ENCODE measurements at places on chromosomes 7 and 10.

- DNase-seq = no peak
Observed at GRCh38 chr10:87722716-87723115, 63.0 kb downstream of the PAPSS2 start.

DNA sequence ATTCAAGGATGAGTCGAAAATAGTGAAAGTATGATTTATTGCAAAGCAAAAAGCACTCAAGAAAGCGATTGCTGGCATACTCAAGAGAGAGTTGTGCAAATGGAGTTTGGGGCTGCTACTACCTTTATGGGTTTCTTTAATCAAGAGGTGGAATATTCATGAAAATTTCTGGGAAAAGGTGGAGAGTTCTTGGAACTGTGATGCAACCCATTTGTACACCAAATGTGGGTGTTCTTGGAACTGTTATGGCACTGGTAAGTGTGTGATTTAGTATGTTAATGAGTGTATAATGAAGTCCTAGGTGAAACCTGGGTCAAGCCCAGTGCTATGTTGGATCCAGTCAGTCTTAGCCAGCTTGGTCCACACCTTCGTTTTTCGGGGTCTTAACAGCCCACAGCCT, 3.4 kb upstream of the VOPP1 start:
- no peak for DNase-seq

DNA sequence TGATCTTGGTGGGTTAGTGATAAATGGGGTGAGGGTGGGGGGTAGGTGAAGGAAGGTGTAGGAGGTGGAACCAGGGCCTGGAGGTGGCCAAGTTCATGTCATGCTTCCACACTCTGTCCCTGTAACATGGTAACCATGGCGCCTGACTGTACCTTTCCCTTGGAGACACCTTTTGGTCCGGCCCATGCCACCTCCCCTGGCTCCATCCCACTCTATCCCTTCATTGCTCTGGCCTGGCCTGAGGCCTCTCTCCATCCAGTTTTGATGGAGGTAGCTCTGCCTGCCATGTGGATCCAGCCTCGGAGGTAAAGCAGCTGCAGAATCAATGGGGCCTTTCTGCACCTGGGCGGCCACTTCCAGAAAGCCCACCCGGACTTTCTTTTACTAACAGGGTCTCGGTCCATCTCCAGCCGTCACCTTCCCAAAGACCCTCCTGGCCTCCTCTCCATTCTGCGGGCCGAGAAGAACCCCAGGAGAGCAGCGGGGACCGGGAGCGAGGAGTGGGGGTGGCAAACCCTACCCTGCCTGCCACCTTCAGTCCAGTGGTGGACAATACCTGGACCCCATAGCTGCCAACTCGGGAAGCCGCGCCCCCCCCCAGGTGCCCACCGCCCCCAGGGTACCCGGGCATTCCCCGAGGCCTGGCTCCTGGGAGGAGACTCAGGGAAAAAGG, 504 bp upstream of the TRRAP start:
- no peak for DNase-seq

DNA sequence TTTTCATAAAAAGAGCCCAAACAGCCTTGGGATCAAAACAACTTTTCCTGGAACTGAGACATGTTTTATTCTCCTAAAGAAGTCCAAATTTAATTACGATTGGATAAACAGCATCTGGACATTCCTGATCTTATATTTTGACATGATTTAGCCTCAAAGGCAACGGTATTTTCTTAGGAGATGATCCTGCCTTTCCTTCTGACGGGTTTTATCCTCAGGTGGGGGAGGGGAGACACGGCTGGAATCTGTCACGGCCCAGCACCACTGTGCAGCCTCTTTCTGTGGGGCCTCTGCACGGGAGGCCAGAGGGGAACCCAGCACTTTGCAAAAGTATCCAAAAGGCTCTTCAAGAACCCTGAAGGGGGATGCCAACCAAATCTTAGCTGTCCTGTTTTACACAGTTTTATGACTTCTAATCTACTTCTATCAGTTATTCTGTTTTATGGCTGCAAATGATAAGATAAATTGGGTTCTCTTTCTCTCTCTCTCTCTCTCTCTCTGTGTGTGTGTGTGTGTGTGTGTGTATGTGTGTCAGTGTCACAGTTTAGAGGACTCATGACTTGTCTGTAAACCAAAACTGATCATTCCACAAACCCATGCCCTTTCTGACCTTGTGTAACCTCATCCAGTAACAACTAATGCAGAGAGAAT, 321.1 kb upstream of the NPVF start:
- DNase-seq = no peak

GRCh38 chr7:43689115-43689514, 40.2 kb downstream of the COA1 start:
- DNase-seq = no peak

DNA sequence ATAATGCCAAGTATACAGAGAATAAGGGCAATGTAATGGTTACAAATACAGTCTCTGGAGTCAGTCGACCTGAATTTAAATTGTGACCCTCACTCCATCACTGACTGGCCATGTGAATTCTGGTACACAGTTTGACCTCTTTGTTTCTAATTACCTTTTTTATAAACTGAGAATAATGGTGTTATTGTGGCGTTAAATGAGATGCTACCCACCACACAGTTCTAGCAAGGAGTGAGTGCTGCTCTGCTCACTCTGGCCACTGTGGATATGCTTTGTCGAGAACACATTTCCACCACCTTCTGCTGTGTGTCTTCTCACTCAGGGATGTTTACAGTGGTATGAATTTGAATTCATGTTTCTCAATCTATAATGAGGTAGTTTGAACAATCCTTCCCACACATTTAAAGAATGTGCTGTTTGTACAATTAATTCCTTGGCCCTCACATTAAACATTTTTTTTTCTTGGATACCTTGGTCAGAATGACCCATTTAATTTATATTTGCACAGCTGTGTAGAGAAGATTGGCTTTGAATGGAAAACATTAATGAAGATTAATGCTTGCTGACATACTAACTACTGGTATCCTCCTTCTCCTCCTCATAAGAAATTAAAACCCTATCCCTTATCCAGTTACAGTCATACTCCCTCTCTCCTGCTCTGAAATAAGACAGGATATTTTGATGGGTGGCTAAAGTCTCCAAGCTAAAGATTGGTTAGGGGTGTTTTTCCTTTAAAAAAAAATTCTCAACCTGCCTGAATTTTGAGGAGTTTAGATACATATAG, 42.4 kb downstream of the PLCE1 start:
- no peak for DNase-seq
